ENCODE measurements at places on chromosomes 13 and 19.

- DNase-seq: no peak
Measured at GRCh38 chr19:13095934-13096927, 6.4 kb downstream of the LYL1 start.

GRCh38 chr13:22095794-22096193, 424.9 kb downstream of the FGF9 start:
- no peak for DNase-seq

GRCh38 chr19:19747357-19748220, 14.7 kb upstream of the ZNF14 start:
- DNase-seq: no peak

- no peak for DNase-seq
Measured at GRCh38 chr19:30778061-30778460, 405.9 kb downstream of the ZNF536 start.

DNA sequence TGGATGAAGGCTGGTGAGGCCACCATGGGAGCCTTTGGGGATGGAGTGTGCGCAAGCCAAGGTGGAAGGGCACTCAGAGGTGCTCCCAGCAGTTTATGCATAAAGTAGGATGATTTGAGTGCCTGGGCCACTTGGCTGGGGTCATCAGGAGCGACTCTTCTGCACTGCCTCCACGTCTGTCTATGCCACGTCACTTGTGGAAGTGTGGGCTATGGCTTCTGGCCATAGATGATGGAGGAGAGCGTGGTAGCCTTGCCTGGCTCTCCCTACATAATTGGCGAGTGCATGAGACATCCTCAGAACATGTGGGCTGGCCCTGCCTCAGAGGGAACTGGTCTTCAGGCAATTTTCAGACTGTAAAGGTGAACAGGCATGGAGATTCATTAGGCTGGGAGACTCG, 182.9 kb downstream of the TEX29 start:
- DNase-seq: no peak

DNA sequence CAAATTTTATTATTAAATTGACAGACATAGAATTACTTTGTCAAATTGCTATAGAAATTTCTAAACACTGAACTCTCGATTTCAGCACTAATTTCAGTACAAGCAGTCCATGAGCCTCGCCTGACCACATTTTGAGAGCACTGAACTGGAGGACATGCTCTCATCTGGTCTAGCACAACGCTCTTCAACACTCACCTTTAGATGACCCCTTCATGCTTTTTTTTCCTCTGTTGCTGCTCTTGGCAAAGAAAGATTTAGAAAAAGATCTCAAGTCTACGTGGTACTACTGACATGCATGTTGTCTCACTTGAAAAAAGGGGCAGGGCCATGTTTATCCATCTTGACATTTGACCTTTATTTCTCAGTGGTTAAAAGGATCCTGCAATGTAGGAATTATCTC, 981.5 kb downstream of the DIAPH3 start:
- no peak for DNase-seq

DNA sequence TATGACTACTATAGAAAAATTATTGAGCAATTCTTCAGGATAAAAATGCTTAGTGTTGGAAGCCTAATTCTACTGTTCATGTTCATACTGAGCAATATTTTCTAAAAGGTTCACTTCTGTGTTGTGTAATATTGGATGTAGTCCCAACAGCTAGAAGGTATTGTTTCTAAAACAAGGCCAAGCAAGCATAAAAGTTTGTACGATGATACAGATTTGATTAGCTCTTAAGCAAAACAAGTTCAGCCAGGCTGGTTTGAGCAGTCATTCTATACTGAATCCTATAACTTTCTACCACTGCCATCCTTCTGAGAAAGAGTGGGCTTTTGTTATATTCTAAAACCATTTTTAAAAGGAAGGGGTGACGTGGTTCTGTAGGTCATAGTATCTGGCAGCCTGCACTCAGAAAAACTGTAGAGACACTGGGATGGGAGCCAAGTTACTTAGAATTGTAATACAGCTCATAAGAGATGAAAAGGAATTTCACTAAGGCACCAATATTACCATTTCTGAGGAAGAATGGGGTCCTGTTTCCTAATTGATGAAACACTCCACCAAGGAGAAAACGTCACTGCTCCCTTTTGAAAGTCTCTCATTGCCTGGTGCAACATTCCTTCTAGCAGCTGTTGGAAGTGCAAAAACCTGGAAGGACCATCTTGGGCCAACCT, 275.0 kb upstream of the DACH1 start:
- no peak for DNase-seq

- no peak for DNase-seq
Measured at GRCh38 chr19:45075301-45076028, 813 bp downstream of the ZNF296 start.

DNA sequence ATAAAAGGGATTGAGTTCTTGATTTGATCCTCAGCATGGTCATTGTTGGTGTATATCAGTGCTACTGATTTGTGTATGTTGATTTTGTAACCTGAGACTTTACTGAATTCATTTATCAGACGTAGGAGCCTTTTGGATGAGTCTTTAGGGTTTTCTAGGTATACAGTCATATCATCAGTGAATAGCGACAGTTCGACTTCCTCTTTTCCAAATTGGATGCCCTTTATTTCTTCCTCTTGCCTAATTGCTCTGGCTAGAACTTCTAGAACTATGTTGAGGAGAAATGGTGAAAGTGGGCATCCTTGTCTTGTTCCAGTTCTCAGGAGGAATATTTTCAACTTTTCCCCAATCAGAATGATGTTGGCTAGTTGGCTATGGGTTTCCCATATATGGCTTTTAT, 27.0 kb downstream of the POMP start:
- DNase-seq: no peak

- no peak for DNase-seq
Measured at GRCh38 chr13:75830842-75831241, 194.7 kb downstream of the LMO7 start.

GRCh38 chr19:52943134-52943883, 19.4 kb downstream of the ZNF816 start:
- no peak for DNase-seq

- DNase-seq: no peak
Measured at GRCh38 chr19:13732337-13732736, 32.0 kb upstream of the MRI1 start.

DNA sequence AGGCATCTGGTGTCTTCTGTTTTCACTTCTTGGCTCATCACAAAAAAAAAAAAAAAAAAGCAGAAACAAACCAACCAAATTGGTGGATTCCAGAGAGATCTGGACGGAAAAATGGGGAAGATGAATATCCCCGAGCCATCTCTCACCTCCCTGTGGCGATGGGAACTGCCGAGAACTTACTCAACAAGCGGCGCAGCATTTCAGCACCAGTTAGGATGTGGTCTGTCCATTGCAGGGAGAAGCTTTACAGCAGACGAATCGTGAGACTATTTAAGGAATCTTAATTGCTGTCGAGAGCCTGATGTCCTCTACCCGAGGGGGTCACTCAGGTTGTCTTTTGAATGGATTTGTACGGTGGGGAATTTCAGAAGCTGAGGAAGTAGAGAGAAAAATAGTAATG, 17.3 kb upstream of the KDM4B start:
- DNase-seq: no peak

DNA sequence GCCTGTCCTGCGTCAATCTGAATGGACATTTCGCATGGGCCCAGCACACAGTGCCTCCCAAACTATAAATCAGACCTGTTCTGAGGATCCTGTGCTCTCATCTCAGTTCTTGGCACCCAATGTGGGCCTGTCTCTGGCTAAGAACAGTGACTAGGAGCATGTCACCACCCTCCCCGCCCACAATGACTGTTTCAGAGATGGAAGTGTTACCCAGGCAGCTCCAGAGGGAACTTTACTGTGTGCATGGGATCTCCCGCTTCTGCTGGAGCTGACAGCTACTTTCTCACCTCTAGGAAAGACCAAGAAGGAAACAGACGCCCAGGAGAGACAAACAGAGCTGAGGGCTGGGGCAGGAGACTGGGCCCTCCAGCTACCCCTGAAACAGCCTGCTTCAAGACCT, 45.0 kb downstream of the KCTD15 start:
- no peak for DNase-seq

GRCh38 chr13:44317752-44318151, 55.9 kb upstream of the SERP2 start:
- DNase-seq: no peak

- DNase-seq: no peak
Measured at GRCh38 chr13:51067210-51067701, 43.8 kb downstream of the C13orf42 start.

- DNase-seq: no peak
Measured at GRCh38 chr13:33799950-33800592, 17.9 kb upstream of the RFC3 start.

- no peak for DNase-seq
Measured at GRCh38 chr19:41064974-41065569, 23.2 kb upstream of the CYP2A13 start.

- DNase-seq: no peak
Measured at GRCh38 chr13:29888306-29888705, 37.9 kb upstream of the UBL3 start.

GRCh38 chr13:103431856-103432255, 365.6 kb upstream of the SLC10A2 start:
- DNase-seq: no peak

GRCh38 chr13:107057028-107057631, 489.2 kb upstream of the ARGLU1 start:
- no peak for DNase-seq

GRCh38 chr13:81388400-81388799, 1047.5 kb upstream of the SPRY2 start:
- no peak for DNase-seq

DNA sequence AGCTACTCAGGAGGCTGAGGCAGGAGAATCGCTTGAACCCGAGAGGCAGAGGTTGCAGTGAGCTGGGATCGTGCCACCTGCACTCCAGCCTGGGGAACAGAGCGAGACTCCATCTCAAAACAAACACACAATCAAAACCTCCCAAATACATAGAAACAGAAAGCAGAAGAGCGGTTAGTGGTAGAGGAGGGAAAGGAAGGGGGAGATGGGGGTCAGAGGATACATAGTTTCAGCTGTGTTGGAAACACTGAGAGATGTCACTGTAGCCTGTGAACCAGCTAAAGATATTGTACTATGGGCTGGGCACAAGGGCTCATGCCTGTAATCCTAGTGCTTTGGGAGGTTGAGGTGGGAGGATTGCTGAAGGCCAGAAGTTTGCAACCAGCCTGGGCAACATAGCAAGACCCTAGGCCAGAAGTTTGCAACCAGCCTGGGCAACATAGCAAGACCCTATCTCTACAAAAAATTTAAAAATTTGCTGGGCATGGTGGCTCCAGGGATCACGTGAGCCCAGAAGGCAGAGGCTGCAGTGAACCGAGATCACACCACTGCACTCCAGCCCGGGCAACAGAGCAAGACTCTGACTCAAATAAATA, 49.9 kb downstream of the GNG7 start:
- DNase-seq: no peak

GRCh38 chr13:90552702-90553101, 794.8 kb upstream of the MIR17HG start:
- no peak for DNase-seq

GRCh38 chr13:20400774-20401173, 124.9 kb downstream of the CRYL1 start:
- DNase-seq: no peak

- DNase-seq: no peak
Measured at GRCh38 chr19:32928806-32929205, 43.0 kb downstream of the CEP89 start.

DNA sequence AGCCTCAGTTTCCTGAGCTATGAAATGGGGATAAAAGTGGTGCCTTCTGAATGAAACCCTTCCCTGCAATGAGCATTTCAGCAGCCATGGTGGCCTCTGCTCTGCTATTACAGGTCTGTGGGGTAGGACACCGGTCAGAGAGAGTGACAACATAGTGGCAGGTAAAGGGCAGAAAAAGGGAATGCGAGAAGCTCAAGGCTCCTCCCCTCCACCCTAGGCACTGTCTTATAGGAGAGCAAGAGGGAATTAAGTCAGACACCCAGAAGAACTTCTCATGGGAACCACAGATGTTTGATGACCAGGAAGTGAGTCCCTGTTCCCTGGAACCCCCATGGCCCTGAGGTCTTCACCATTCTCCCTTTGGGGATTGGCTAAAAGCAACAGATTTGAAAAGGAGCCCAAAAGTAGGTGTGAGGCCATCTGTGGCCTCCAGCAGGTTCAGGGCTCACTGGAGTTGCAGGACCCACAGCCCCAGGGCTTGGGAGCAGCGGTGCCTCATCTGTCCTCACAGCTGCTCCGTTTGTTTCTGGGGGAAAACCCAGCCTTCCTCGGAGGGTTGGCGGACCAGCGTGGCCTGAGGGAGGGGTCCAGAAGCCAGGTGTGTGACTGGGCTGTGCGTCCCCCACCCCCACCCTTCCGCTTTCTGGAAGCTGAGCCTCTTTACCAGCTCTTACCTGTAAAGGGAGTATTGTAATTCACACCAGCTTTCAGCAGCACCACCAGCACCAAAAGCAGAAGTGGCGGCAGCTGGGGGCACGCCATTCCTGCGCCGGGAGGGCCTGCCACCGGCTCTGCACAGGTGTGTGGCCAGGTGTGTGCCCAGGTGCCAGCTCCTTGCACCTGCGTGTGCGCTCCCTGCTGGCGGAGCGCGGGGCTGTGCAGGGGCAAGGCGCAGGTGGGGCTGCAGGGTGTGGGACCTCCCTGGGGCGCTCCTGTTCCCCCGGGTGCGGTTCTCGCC, 19.4 kb downstream of the IQCN start:
- DNase-seq: no peak

GRCh38 chr13:111573801-111574200, 253.4 kb downstream of the TEX29 start:
- no peak for DNase-seq

DNA sequence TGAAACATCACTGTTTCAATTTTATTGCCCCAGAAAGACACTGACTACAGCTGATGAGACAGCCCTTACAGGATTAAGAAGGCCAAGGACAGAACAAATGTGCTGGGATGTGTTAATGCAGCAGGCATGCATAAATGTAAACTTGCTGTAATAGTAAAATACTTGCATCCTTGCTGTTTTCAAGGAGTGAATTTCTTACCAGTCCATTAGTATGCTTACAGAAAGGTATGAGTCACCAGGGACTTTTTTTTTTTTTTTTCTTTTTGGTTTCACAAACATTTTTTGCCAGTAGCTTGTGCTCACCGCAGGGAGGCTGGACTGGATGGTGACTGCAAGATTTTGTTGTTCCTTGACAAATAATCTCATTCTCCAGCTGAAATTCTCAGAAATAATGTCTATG, 55.1 kb downstream of the GPR180 start:
- DNase-seq: no peak

DNA sequence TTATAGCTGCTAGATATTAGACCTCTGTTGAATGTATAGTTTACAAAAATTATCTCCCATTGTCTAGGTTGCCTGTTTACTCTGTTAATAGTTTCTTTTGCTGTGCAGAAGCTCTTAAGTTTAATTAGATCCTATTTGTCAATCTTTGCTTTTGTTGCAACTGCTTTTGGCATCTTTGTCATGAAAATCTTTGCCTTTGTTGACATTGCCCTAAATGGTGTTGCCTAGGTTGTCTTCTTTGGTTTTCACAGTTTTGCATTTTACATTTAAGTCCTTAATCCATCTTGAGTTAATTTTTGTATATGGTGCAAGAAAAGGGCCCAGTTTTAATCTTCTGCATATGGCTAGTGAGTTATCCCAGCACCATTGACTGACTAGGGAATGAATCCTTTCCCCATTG, 331.1 kb downstream of the ITGBL1 start:
- DNase-seq: no peak
